ENCODE measurements at places on chromosomes 1 and 21. TPM values are rescaled to one million over a fixed set of nuclear protein-coding genes. Genes with fewer than 3 reads are reported as not detected.
A peak's percentile ranks its signal among the peaks of the same experiment; 100 is the strongest.

DNA sequence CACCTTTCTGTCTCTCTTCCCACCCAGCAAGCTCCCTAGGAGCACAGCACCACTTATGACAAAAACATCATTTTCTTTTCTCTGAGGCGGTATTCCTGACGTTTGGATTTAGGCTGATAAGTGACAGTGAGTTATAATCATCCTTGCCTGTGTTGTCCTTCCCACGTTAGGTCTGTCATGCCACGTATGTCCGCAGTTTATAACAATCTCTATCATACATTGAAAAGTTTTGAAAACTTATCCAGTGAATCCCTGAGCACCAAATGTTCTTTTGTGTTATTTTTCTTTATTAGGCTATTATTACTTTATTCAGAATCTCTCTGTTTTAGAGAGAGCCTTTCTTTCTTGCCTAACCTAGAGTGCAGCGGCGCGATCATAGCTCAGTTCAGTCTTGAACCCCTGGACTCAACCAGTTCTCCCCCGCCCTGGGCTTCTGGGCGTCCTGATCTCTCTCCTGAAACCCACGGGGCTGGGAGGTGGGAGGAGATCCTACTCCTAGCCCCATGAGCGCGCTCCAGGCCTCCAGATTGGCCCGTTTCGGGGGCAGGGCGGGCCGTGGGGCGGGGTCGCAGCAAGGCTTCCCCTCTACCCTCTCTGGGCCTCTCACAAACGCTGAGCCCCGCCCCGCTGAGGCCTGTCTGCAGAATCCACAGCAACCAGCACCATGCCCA, at the start of gene GSTM2:
Gene GSTM2 (plus strand): TSS at position 606 of the 671 bp plus-strand sequence. CDS start 59 bp downstream, at position 665.
- DNase-seq = peak; percentile 96

DNA sequence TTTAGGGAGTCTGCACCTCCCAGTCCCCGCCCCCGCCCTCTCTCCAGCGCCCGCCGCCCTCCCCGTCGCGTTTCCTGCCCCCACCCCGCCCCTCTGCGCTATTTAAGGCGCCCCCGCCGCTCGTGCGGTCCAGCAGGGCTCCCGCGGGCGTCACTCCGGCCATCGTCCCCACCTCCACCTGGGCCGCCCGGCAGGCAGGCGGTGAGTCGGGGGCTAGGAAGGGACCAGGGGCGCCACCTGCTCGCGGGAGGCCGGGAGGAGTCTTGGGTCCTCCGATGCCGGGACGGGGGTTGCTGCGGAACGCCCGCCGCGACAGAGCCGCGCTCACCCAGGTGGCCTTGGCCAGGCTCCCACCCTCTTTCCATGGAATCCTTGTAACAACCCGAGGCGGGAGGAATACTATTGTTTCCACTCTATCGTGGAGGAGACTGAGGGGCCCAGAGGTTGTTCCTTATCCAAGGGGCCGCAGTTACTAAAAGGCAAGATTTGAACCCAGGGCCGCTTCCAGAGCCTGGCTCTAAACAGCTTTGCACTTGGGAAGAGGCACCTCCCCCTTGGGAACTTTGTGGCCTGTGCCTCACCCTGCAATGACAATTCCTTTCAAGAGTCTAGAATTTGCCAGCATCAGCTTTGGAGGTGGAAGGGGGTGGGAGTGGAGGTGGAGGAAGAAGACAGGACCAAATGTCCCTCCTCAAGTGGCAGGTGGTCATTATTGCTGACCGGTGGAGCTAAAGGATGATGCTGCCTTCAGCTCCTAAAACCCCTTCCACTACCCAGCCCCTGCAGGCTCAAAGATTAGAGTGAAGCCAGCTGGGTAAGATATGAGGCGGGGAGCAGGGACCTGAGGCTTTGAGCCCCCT, at the start of gene GJA4:
Gene GJA4 (plus strand): TSS at position 132 of the 860 bp plus-strand sequence. CDS start 1,215 bp downstream, outside the sequence.
- no peak for DNase-seq

- no peak for DNase-seq
Observed at GRCh38 chr1:98073823-98074222, 153.0 kb upstream of the DPYD start.

DNA sequence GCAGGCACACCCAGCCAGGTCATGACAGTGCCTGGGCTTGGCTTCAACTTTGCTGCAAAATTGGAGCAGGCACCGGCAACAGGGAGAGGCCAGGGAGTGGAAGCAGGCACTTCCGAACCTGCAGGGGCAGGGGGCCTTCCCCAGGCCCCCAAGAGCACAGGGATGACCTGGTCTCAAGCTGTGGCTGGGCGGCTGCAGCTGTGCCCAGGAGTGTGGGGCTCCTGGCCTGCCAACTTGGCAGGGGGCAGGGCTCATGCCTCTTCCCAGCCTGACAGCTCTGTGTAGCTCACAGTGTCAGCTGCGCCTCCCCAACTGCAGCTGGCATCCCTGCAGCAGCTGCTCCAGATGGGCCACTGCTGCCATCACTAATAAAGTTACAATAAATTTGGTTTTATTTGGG, 51.5 kb upstream of the SCYL3 start:
- peak; percentile 59 for DNase-seq

DNA sequence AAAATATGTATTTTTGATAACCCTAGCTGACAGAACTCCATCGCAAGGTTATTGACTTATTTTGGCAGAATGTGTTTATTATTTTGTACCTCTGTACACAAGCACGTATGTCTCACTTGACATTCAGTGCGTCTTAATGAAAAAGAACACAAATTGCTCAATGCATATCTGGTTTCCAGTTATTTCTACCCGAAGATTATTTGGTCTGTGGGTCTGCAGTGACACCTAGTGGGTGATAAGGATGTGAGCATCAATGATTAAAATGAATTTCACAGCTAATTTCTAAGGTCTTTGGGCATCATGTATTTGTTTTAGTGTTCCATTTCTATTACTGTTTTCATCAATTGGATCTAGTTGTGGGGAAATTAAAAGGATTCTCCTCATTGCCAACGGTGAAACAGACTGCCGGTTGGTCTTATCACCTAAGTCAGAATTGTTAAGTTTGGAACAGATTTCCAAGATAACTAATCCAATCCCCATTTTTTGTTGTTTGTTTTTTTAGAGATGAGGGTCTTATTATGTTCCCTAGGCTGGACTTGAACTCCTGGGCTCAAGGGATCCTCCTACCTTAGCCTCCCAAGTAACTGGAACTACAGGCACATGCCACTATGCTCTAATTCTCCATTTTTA, 13.9 kb downstream of the DDX20 start:
- no peak for DNase-seq

Gene PAQR6
- 0.43 TPM for total RNA-seq

Gene TDRD10
- total RNA-seq = 3.4 TPM

Gene EPHA10
- total RNA-seq = not detected

Gene HSF2BP
- 0.46 TPM for total RNA-seq
